ENCODE measurements at places on chromosomes 7 and 10.

DNA sequence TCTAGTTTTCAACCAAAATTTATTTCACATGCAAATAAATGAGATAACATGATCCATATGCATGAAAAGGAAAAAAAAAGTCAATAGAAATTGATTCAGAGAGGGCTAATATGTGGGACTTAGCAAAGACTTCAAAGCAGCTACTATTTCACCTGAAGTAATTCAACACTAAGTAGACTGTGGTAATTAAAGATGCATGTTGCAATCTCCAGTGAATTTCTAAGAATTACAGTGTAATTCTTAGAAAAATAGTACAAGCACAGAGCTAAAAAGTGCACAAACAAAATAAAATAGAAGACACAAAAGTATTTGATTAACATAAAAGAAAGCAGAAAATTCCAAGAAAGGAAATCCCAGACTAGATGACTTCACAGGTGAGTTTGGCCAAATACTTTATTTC is 25.7 kb downstream of the GPR22 start:
- no peak for DNase-seq

GRCh38 chr7:31234836-31235605 is 105.5 kb downstream of the NEUROD6 start:
- DNase-seq: no peak

GRCh38 chr7:76231583-76231982 is 29.9 kb downstream of the SRRM3 start:
- no peak for DNase-seq

GRCh38 chr7:21851559-21851967 is 94.1 kb downstream of the CDCA7L start:
- DNase-seq: no peak

Data from fibroblast of skin of left quadriceps (primary cell).